ENCODE measurements at places on chromosomes 7 and 10. TPM values are rescaled to one million over a fixed set of nuclear protein-coding genes. Genes with fewer than 3 reads are reported as not detected.
A peak's percentile ranks its signal among the peaks of the same experiment; 100 is the strongest.

DNA sequence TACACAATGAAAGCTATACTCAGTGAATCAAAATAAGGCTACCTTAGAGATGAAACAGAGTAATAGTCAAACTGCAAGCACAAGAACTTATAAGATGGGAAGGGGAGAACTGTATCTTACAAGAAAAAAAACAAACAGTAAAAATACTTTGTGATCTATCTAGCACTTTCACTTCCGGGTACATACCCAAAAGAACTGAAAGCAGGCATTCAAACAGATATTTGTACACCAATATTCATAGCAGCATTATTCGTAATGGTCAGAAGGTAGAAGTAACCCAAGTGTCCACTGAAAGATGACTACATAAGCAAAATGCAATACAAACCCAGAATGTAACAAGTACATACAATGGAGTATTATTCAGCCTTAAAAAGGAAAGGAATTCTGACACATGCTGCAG is 18.0 kb downstream of the FAM204A start:
- DNase-seq = no peak

GRCh38 chr7:72444026-72444776 is 32.1 kb upstream of the CALN1 start:
- no peak for DNase-seq

- DNase-seq = no peak
Measured at GRCh38 chr7:2029936-2030335, 202.8 kb downstream of the MAD1L1 start.

- no peak for DNase-seq
Measured at GRCh38 chr7:23658831-23659427, 21.1 kb upstream of the FAM221A start.

GRCh38 chr10:89535171-89536012 is at the start of gene SLC16A12:
TSS of gene SLC16A12 (minus strand) at chr10:89535594. CDS start at chr10:89462578, 73,016 bp downstream.
- DNase-seq = no peak

GRCh38 chr7:150389532-150389816 is 10.3 kb downstream of the ZNF775 start:
- peak; percentile 54 for DNase-seq

DNA sequence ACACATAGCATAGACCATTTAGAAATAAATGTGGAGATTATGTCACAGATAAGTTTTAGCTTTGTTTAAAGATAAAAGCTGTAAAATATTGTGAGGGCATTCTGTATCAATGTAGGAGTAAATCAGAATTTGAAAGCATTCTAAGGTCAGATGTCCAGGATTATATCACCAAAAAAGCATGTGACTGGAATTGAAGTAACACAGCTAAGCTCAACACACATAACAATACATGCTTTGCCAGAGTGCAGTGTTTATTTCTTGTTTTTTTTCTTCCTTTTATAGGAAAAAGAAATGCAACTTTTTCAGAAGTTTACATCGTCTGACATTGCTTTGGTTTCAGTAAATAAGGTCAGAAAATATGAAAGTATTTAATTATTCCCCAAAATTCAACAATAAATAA is 183.4 kb downstream of the HTR7 start:
- DNase-seq = no peak

GRCh38 chr10:77926566-77927401 is at the start of gene DLG5:
TSS of gene DLG5 (minus strand) at chr10:77926755. CDS start at chr10:77926520, 235 bp downstream.
- DNase-seq = peak; percentile 32

GRCh38 chr7:133828906-133829305 is 298.2 kb upstream of the LRGUK start:
- DNase-seq = no peak

GRCh38 chr7:31850601-31851000 is 163.6 kb downstream of the PPP1R17 start:
- DNase-seq = no peak

GRCh38 chr7:148863324-148863723 is 20.8 kb downstream of the EZH2 start:
- DNase-seq = no peak

GIMAP8 gene
- total RNA-seq = 10.2 TPM

FAM25C gene
- not detected for total RNA-seq

HMX2 gene
- total RNA-seq = 0.58 TPM
